NCI-H1694 treated with DMSO at 0.1 percent for 48 hours (cell line): ENCODE measurements at places on chromosomes 5 and 9.

GRCh38 chr9:16726718-16727451 lies 143.6 kb downstream of the BNC2 start:
- peak; percentile 45 for DNase-seq

DNA sequence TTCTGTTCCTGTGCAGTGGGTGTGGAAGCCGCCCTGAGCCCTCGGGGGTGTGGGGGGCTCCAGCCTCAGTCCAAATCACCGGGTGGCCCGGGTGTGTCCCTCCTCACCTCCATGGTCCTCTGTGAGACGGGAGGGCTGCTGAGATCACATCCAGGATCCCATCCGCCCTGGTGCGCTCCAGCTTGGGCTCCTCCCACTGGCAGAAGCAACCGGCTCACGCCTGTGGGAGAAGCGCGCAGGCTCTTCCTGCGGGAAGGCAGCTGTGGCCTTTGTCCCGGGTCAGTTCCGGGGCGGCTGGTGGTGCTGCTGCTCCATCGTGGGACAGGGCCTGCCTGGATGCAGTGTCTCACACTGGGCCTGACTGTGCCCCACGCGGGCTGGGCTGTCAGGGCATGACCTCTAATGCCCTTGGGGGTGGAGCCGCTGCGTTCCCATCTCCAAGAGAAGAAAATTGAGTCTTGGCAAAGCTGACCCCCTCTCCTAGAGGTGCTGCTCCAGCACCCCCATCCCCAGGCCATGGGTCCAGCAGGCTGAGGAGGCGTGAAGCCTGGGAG lies 18.5 kb downstream of the OLFM1 start:
- no peak for DNase-seq

- DNase-seq = peak; percentile 50
These were observed 12.0 kb downstream of the SNX18 start for GRCh38 chr5:54529565-54529964.

GRCh38 chr5:10736354-10736753 lies 24.7 kb downstream of the DAP start:
- peak; percentile 88 for DNase-seq

DNA sequence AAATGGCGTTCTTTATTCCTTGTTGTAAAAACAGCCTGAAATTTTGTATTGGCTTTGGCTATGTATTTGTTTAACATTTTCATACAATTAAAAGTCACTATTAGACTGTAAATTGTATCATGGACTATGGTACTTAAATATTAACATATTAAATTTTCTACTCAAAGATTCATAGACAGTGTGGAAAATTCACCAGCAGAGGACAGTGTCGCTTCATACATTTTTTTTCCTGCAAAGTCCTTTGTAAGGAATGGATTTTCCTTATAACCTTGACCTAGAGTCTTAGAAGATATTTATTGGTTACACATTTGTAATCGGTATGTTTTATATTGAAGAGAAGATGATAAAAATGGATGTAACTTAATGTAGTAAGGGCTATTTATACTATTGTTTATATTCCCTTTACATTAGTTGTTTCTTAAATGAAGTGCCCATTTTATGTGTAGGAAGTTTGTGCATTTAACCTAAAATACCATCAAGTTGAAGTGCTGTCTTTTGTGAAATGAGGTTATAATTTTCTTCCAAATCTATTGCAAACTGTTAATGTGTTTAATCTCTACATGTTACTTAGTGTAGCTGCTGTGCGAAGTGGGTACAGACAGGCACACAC lies 150.1 kb downstream of the KDM4C start:
- peak; percentile 43 for DNase-seq

GRCh38 chr5:160342413-160342941 lies 27.9 kb downstream of the C1QTNF2 start:
- DNase-seq = no peak

- DNase-seq = no peak
These were observed 4.4 kb upstream of the NDUFB6 start for GRCh38 chr9:32577316-32577715.

GRCh38 chr9:90074316-90074962 lies 469.6 kb downstream of the GADD45G start:
- no peak for DNase-seq

GRCh38 chr5:174724484-174725260 lies at the start of gene MSX2:
Gene MSX2 (plus strand): TSS chr5:174724582. CDS start chr5:174724660, 78 bp downstream.
- DNase-seq = no peak
